Smooth muscle cell of the umbilical artery (primary cell): ENCODE measurements at places on chromosomes 4 and X. TPM values are rescaled to one million over a fixed set of nuclear protein-coding genes. Genes with fewer than 3 reads are reported as not detected.

The PRR32 gene
- not detected in 2 replicates for total RNA-seq

The TKTL1 gene
- not detected in 2 replicates for total RNA-seq

The CITED1 gene
- 0.23 TPM in 1 of 2 replicates, not detected in the other for total RNA-seq

The MAGEA4 gene
- total RNA-seq = not detected in 2 replicates

The TCEAL7 gene
- 15.9 and 26.1 TPM in 2 replicates for total RNA-seq

The UVSSA gene
- 8.6 and 34.8 TPM in 2 replicates for total RNA-seq

The GLUD2 gene
- total RNA-seq = 0.30 and 0.92 TPM in 2 replicates

The AFM gene
- not detected in 2 replicates for total RNA-seq

The PRKG2 gene
- total RNA-seq = under 0.01 and 0.05 TPM in 2 replicates

The ADH1B gene
- 0.09 and 0.30 TPM in 2 replicates for total RNA-seq

The TKTL2 gene
- not detected in 2 replicates for total RNA-seq

The NMU gene
- not detected in 2 replicates for total RNA-seq

The TIGD4 gene
- total RNA-seq = 0.18 and 0.30 TPM in 2 replicates

The CPE gene
- 8.0 and 10.5 TPM in 2 replicates for total RNA-seq

The SLITRK2 gene
- total RNA-seq = not detected in 2 replicates

The POU4F2 gene
- total RNA-seq = not detected in 2 replicates

The MAP3K15 gene
- total RNA-seq = under 0.01 and 0.14 TPM in 2 replicates

The LPAR4 gene
- not detected in 2 replicates for total RNA-seq

The NUP62CL gene
- total RNA-seq = not detected in 2 replicates

The ZFP42 gene
- 0.05 TPM in 1 of 2 replicates, not detected in the other for total RNA-seq

The JAKMIP1 gene
- 0.30 TPM in 1 of 2 replicates, not detected in the other for total RNA-seq

The CLNK gene
- total RNA-seq = not detected in 2 replicates

The CPZ gene
- 11.2 and 30.3 TPM in 2 replicates for total RNA-seq

The BOD1L1 gene
- 30.0 and 45.7 TPM in 2 replicates for total RNA-seq

The PABPC5 gene
- total RNA-seq = 0.46 and 0.89 TPM in 2 replicates
